NCI-H1105 (cell line): ENCODE measurements at places on chromosomes 5 and 9.

DNA sequence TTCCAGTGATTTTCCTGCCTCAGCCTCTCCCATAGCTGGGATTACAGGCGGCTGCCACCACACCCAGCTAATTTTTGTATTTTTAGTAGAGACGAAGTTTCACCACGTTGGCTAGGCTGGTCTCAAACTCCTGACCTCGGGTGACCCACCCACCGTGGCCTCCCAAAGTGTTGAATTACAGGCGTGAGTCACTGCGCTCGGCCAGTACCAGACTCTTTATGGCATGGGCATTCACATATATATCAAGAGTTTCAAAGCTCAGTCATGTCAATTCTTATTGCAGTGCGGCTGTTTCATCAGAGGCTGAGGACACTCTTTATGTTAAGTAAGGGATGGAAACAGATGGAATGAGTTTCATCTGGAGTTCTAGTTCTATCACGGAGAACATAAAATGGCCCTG is 315.2 kb upstream of the CDH6 start:
- no peak for DNase-seq

- DNase-seq: no peak
Observed at GRCh38 chr5:150323819-150324218, 21.1 kb upstream of the ARSI start.

DNA sequence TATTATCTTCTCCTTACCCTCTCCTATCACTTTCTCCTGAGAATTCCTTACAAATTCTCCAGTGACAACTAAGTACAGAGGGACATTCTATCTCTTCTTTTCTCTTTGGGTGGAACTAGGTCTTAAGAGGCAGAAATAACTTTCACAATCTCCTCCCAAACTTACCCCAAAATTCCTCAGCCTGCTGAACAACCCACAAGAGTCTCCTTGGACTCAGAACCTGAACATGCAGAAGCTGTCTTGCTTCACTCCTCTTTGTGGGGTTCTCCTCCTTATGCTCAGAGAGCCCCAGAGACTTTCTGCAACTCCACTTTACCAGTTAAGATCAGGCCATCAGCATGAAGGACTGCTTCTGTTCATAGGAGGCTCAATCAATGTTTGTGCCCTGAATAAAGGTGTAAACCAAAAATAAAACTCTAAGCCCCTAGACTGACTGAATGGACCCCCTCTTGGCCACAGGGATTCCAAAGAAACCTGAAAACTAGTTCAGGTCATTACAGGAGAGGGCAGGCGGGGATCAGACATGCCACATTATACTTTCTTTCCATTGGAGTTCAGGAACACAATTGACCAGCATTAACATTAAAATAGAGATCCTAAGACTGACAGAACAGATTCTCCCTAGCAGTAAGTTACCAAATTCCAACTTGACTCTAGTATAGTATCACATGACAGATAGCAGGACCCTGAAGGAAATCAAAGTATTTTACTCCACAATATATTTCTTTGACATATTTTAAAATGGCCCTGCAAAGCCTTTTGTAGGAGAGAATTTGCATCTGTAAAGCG is 179.7 kb upstream of the FBXL17 start:
- DNase-seq: no peak

DNA sequence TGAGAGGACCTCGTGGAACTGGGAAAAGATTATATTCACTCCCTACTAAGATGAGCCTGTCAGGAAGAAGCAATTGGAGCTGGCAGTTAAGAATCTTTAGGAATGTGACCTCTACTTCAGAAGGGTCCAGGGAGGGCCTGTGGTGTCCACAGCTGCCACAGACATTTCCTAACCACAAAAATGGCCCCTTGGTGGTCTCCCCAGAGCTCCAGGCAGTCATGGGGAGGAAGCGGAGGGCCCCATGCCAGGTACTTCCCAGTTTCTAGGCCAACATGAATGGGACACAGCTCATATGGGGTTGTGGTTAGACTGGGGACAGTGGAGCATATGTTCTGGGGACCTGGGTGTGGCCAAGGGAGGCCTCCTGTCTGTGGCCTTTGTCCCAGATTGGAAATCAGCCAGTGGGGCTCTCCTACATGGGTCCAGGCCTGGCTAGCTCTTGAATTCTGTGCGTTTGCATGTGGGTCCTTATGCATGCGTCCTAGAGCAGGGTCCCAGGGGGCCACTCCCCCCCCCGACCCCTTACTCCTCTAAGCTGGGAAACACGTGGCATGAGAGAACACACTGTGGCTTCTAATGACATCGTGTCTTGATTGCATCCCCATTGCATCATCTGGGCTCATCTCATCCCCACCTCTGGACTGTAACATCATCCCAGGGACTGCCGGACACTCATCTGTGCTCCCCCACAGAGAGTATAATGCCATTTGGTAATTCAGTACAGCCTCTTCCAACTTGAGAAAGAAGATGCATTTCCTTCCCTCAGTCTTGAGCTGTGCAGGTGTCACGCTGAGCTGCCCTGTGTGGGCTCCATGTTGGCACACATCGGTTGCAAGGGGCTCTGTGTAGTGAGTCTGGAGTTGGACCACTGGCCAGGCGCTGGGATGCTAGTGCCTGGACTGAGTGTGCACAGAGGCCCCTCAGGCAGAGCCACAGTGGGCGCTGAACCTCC is 31.3 kb downstream of the IRF1 start:
- DNase-seq: no peak

GRCh38 chr5:137708062-137708461 is 27.8 kb downstream of the KLHL3 start:
- no peak for DNase-seq

DNA sequence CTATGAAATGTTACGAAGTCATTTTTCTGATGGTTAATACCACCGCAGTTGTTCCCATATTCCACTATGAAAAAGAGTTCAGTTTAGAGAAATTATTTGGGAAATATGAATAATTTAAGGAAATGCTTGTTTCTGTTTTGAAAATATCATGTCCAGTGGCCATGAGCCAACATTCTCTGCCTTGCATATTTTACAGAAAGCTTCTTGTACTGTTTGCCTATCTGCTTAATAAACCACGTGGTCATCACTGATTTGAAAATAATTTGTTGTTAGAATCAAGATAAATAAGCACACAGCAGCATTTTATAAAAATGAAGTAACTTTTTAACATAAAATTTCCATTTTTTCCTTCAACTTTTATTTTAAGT is 381.5 kb upstream of the CDH18 start:
- DNase-seq: no peak

- peak; percentile 1 for DNase-seq
Observed at GRCh38 chr5:174945853-174946252, 221.5 kb downstream of the MSX2 start.
